ENCODE measurements at places on chromosomes 1 and 21.

DNA sequence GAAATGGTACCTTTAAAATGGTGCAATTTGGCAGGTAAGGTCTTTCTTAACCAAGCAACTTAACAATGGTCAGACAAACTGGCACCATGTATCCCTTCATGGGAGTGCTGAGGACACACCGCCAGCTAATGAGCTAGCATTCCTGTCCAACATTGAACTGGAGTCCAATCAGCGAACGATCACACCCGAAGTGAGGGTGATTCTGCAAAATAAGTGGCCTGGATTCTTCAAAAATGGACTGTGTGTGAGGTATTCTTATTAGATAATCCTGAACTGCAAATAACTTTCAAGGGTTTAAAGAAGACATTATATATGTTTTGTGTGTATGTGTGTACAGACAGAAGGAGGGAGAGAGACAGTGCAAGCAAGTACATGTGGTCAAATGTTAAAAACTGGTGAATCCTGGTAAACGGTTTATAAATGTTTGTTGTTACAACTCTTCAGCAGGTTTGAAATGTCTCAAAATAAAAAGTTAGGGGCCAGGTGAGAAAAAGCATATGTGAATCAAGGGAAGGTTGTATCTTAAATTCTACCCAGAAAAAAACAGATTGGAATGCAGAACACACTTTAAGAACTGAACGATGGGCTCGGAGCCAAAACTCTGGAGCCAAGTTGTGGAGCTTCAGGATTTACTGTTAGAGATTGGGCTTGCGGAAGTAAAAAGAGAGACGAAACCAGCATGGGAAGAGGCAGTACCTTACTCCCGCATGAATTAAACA, 20.9 kb downstream of the GADD45A start:
- DNase-seq: no peak

DNA sequence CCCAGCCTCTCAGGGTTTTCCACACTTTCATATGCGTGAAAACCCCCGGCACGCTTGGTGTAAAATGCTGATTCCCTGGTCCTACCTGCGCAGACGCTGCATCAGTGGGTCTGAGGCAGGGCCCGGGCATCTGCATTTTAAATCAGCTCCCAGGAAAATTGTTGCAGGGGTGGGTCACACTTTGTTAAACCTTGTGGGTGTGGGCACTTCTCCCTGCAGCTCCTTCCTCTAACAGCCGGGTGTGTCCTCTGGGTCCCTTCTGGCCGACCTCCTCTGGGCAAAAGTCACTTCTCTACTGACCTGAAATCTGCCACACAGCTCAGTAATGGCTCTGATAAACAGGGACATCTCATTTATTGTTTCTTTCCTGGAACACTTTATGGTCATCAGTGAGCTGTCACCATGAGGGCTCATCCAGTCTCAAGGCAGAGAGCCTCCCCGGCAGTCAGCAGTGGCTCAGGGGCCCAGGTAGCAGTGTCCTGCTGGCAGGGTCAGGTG, 52.8 kb upstream of the TMPRSS2 start:
- no peak for DNase-seq

- no peak for DNase-seq
Observed at GRCh38 chr1:216521477-216521876, 98.2 kb upstream of the USH2A start.

- DNase-seq: peak; percentile 51
Observed at GRCh38 chr1:16420424-16421118, 16.7 kb downstream of the SPATA21 start.

GRCh38 chr1:38375035-38375434, 328.4 kb upstream of the POU3F1 start:
- DNase-seq: no peak

Measured in inflammatory macrophage treated with lipopolysaccharide for 4 hours (primary cell).